ENCODE measurements at places on chromosomes 12 and 14. TPM values are rescaled to one million over a fixed set of nuclear protein-coding genes. Genes with fewer than 3 reads are reported as not detected.

Gene AQP6
- not detected for total RNA-seq

Gene SLC38A4
- total RNA-seq: 0.12 TPM

Gene INSM2
- total RNA-seq: 0.05 TPM

Gene ETFBKMT
- 0.87 TPM for total RNA-seq
